ENCODE measurements at places on chromosomes 2 and 18.

DNA sequence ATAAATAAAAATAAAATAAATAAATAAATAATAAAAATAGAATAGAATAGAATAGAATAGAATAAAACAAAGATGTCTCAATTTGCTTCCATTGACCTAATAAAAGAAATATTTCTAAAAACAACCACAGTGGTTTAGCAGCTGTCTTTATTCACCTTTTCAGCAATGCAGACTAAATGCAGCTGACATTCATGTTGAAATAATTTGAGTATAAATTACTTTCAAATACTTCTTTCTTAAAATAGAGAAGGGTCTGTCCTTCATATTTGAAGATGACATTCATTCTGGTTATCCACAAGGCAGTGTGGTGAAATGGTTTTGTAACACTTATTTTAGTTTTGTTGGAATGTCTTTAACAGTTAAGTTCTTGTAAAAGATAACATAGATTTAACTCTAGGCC, 469.4 kb downstream of the IRS1 start:
- DNase-seq = no peak

GRCh38 chr2:237199082-237199481, 113.4 kb downstream of the COPS8 start:
- no peak for DNase-seq

DNA sequence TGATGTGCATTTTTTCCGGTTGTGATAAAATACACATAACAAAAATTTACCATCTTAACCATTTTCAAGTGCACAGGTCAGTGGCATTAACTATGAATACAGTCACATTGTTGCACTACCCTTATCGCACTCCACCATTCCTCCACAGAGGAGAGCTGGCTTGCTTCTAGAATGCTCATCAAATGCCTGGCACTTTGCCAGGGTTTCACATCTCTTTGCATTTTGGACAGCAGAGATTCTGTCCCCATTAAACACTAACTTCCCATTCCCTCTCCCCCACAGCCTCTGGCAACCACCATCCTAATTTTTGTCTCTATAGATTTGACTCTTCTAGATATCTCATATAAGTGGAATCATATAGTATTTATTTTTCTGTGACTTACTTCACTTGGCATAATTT, 165.0 kb downstream of the ASB1 start:
- no peak for DNase-seq

DNA sequence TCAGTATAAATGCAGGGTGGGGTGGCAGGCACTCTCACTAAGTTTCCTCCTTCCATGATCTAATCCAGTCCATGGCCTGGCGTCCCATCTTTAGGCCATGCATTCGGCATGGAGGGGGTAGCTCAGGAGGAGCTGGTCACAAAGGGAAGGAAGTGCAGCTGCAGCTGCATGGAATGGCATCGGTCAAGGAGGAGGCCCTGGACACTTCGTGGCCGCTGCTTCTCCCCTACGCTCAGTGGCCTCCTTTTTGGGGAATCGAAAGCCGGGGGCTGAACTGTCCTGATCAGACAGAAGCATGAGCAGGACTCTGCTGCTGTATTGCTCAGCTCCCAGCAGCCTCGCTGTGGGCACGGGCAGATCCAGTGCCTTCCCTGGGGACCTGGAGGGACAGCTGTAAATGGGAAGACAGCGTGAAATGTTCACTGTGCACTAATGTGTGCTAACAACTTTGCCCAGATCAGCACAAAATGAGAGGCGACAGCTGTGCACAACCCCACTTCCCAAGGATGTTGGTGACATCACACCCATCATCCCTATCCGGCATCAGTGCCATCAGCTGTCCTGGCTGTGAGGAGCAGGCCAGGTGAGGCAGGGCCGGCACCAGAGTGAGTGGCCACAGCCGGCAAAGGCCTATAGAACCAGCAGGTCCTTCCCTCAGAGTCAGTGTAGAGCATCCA, 520.1 kb upstream of the RAB6C start:
- DNase-seq = no peak

GRCh38 chr2:86440631-86441391, at the start of gene KDM3A:
KDM3A (plus strand) TSS chr2:86441371; CDS start chr2:86442048, 677 bp downstream.
- DNase-seq = peak; percentile 98
